Activated naive CD4-positive, alpha-beta T cell (primary cell): ENCODE measurements at places on chromosomes 1 and 21.

- DNase-seq, result no peak
Observed at GRCh38 chr1:20483098-20483832, 2.7 kb downstream of the CAMK2N1 start.

GRCh38 chr1:164563721-164564360 lies 4.9 kb downstream of the PBX1 start:
- no peak for DNase-seq

DNA sequence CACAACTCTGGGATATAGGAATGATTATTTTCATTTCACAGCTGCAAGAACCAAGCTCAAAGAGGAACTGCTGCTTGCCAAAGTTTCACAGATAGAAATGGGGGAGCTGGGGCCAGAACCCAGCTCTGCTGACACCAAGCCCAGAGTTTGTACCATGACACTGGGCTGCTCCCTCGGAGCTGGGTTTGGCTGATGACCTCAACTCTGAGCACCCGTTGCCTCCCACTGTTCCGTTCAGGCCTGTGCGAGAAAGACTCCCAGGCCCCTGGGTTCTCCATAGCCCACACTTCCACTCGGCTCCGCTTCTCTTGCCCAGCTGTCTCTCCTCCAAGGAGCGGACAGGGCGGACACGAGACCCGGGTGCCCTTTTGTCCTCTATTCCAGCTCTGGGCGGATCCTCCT lies 55.2 kb downstream of the NGF start:
- DNase-seq, result no peak

DNA sequence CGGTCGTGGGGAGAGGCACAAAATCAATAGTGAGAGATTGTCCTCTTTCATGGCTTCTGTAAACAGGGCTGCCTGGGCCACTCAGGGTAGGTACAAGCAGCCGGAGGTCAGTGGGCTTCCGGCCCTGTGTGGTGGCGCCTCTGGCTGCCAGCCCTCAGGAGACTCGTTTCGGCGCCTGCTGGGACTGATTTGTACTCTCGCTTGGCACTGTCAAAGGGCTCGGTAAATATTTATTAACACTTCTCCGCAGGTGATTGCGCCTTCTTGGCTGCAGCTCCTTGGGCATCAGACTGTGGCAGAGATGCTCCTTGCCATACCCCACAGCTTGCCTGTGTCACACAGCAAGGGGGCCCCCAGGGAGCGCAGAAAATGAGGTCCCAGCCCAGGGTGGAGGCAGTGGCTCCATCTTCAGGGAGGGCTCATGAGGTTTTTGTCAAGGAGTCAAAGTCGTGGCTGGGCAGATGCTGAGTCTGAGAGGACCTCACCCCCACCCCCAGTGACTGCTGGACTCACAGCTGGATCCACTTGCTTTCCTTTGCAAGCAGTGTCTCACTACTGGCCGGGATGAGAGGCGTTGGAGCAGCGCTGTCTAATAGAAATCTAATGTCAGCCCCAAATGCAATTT lies 262.5 kb downstream of the GRIK3 start:
- DNase-seq, result no peak

DNA sequence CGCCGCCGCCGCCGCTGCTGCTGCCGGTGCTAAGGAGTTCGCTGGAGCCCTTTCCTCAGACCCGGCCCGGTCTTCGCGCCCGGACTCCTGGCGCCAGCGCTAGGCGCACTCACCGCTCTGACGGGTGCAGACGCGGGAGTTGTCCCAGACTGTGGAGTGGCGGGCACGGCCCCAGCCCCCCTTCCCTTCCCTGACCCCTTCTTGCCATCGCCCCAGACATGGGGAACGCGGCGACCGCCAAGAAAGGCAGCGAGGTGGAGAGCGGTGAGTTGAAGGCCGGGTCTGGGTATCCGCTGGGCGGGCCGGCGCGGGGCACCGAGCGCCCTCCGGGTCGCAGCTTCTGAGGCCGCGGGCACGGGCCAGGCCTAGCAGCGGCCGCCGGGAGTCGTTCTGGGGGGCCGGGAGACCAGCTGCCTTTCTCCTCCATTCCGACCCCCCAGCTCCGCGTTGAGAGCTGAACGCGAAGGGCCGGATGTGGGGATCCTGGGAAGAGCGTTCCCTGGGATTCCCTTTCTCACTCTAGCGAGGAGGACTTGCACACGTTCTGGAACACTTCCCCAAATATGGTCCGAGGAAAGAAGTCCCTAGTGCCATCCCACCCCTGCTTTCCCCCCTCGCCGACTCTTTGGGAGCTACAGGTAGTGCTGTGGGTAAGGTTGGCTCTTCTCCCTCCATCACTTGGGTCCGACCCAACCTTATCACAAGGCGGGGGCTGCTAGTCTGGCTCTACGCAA lies 65.8 kb upstream of the PRKACB start:
- peak; percentile 10 for DNase-seq

GRCh38 chr21:34020983-34021553 lies 52.3 kb upstream of the MRPS6 start:
- no peak for DNase-seq

GRCh38 chr1:85214654-85215053 lies 13.8 kb upstream of the SYDE2 start:
- no peak for DNase-seq

DNA sequence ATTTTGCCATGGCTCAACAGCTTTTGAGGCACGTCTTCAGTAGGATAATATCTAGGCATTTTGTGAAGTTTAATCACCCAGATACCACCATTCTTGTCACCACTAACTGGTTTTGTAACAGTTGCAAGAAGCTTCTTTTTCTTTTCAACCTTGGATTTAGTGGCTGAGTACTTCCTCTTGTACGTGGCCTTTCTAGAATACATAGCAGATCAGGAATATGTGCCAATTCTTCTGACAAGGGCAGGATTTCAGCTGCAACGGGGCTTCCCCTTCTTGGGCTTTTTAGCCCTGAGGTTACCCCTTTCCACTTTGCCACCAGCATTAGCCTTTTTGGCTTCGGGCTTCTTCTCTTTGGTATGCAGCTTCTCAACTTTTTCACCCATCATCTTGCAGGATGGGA lies 79.3 kb upstream of the WARS2 start:
- no peak for DNase-seq

GRCh38 chr1:50615036-50615750 lies 191.9 kb upstream of the DMRTA2 start:
- no peak for DNase-seq
